GM12892 (cell line): ENCODE measurements at places on chromosomes 7 and 10.

GRCh38 chr7:26337232-26337865 is 45.7 kb downstream of the SNX10 start:
- DNase-seq, result no peak

DNA sequence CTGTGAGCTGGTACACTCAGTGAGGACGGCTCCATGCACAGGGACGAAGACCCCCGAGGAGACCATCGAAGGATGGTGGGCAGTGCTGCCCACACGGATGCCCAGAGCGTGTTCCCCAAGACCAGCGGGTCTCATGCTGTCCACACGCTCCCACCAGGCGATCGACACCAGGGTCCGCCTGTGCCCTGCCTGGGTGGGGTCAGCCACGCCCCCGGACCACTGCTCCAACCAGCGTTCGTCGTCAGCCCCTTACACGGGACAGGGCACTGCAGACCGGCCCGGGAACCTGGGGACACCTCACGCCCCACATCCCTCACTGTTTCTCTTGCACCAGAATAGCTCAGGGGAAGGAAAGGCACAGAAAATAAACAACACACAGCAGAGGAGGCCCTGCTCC is 223.5 kb downstream of the DNAJB6 start:
- no peak for DNase-seq

DNA sequence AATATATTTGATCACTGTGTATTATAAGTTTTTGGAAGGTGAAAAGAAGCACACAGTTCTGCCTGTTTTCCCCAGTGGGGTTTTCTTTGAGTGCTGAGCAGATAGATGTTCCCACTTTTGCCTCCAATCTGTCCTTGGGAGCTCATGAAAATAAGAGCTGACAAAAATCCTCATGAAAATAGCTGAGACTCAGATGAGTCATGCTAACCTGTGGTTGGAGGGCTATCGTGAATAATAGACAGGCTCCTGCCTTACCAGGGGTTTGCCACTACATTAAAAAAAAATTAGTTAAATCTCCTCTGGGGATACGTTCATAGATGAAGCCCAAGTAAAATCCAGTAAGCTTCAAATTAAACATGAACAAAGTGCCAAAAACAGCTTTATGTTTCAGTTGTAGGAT is 10.9 kb upstream of the AOAH start:
- DNase-seq, result no peak

GRCh38 chr10:35888400-35888799 is 246.3 kb upstream of the FZD8 start:
- DNase-seq, result no peak

- DNase-seq, result no peak
These were observed 13.5 kb upstream of the GPR85 start for GRCh38 chr7:113100121-113100603.

DNA sequence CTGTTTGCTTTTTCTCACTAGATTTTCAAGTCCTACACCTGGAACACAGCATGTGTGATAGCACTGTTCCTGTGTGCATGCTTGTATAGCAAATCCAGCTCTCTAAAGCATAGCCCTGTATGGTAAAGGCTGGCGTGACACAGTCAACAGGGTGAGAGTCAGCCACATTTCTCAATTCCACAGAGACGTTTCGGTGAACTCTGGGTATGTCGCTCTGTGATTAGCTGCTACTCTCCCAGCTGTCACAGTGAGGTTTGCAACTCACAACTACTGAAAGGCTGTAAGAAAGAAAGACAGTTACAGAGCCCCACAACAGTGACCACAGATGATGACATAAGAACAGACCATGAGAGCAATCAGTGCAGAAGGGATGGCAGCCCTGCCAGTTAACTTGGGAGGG is 170.6 kb upstream of the IMMP2L start:
- no peak for DNase-seq

DNA sequence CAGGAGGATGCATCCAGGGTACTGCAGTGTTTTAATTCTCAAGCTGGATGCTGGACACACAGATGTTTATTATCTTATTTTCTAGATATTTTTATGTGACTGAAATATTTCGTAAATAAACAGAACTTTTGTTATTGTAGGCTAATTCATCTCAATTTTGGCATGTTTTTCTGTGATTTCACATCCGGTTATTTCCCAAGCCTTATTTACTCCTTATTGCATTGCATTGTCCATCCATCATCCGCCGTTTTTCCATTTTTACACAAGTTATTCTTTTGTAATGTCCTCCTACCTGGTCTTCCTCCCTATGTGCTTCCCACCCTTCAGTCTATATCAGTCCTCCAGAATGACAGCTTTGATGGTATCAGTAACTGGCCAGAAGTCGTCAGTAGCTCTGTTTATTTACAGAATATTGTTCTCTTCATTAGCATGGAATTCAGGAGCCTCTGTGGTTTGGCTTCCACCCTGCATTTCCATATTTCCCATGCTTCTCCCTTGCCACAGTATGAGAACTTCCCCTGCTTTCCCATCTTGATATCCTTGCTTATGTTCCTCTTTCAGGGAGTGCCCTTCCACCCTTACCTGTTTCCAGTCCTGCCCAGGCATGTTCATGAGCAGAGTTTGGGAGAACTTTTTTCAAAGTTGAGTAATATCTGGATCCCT is 16.1 kb downstream of the GNAI1 start:
- no peak for DNase-seq

DNA sequence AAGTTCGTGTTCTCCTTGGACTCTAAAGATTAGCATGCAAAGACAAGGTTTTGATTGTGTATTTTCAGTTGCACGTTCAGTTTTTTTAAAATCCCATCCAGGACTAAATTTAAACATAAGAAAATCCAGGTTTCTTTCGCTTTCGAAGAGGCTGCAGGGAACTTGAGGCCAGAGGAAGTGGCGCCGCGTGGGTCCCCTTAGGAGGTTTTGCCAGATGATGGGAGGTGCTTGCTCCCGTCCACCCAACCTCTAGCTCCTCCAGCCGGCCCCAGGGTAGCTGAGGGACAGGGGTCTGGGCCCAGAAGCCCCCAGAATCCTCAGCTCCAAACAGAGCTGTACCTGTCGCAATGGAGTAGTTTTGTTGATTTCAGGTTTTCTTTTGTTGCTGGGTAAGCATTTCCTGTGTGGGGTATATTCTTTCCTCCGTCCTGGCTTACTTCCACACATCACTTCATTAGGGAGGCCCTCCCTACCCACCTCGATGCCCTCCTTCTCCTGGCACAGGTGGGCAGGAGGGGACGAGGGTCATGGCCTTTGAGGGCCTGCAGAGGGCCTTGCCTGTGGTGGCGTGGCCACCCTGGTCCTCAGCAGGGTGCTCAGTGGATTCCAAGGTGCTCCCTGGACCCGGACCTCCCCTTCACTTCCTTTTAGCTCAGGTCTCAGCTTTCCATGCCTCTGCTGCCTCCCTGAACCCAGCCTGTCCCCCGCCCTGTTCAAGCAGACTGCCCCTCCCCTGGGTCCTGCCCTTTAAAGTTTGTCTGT is 32.6 kb downstream of the LHPP start:
- DNase-seq, result no peak

- DNase-seq, result no peak
These were observed 95.2 kb downstream of the PRTFDC1 start for GRCh38 chr10:24857031-24857725.

GRCh38 chr7:34227525-34227924 is 322.2 kb downstream of the BMPER start:
- DNase-seq, result no peak
